GM23248 (cell line): ENCODE measurements at places on chromosomes 6 and 20. TPM values are rescaled to one million over a fixed set of nuclear protein-coding genes. Genes with fewer than 3 reads are reported as not detected.

The FRMD1 gene
- not detected in 2 replicates for total RNA-seq

DNA sequence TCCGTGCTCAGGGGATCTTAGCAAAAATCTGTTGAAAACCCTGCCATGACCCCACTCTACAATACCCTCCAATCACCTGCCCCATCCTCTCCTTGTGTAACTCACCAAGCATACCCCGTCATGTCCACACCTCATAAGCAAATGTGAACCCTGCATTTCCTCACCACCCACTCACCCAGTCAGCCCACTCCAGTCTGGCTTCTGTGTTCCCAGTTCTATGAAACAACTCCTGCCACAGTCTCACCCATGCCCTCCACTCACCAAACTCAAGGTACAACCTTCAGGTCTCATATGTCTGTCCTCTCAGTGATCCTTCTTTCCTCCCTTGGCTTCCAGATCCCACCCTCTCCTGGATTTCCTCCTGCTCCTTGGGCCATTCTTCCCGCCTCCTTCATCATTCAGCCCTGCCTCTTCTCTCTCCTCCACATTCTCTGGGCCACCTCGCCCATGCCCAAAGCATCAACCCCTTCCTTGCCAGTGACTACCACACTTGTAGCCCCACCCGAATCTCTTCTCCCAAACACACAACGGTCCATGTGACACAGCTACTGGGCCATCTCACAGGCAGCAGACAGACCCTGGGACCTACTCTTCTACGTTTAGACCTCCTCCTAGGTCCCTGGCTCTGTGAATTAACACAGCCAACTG lies 8.8 kb downstream of the DDRGK1 start:
- no peaks in the 10 kb centered on the region for H3K4me1 ChIP-seq
- H3K36me3 ChIP-seq: peaks cover 7% of the 10 kb centered on the region; the same call in 1 of the 2 replicates
- H3K27me3 ChIP-seq: no peaks in the 10 kb centered on the region
- DNase-seq: no peak
- H3K4me3 ChIP-seq: no peak overlapping the region

DNA sequence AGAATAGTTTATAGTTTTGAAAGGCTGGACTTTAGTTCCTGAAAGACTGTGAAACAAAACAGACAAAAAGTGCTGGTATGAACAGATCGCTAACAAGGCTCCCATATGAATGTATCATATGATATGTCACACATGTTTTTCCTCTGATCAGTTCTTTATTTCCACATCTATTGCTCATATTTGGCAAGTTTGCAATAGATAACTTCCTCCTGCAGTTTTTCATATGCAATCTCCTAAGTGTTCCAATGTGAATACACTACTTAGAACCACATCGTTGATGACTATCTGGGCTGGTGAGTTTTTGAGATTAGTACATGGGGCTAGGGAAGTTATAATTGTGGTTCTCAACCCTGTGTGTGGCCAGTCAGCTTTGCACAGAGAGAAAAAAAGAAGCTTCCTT lies 23.1 kb downstream of the CRYBG1 start:
- no peaks in the 10 kb centered on the region for H3K4me1 ChIP-seq
- no peaks in the 10 kb centered on the region; the same call in none of the 2 replicates for H3K27me3 ChIP-seq
- no peak overlapping the region for H3K27ac ChIP-seq
- peak; percentile 29 for DNase-seq
- no peak overlapping the region for H3K4me3 ChIP-seq

The BMP6 gene
- 4.6 and 10.3 TPM in 2 replicates for total RNA-seq

The POU5F1 gene
- 0.22 TPM in 1 of 2 replicates, not detected in the other for total RNA-seq

DNA sequence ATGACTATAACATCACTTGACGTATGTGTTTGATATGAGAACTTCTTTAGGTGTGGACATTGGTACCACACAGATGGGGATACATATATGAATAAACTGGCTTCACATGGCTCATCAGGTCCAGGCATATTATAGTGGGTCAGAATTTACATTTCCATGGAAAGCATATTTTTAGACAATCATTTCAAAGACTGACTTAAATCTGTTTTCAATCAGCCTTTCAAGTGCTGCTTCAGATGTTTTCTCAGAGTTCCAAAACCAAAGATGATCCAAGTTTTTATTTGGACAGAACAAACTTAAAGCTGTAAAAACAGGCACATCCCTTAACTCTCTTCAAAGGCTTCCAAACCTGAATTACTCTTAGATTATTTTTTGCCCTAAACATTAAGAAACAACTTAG lies 88.1 kb downstream of the PRSS35 start:
- H3K4me1 ChIP-seq: no peaks in the 10 kb centered on the region
- no peaks in the 10 kb centered on the region for H3K27me3 ChIP-seq
- H3K27ac ChIP-seq: no peak overlapping the region
- H3K36me3 ChIP-seq: no peaks in the 10 kb centered on the region

DNA sequence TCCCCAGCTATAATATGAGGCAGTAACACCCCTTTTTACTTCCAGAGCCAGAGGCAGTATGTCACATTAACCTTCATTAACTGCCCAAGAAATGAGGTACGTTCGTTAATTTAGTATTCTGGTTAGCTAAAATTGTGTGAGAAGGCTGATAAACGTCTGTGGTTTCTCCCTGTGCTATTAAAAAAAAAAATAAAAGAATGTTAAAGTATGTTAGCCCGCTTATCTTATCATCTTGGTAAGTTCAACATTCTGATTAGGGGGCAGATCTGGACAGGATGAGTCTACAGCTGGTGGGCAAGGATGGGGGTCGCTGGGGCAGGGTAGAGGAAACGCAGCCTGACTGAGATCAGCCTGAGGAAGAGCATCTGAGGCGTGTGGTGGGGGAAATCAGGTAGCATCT lies 154.0 kb downstream of the PRL start:
- H3K36me3 ChIP-seq: no peaks in the 10 kb centered on the region
- H3K4me1 ChIP-seq: peaks cover 11% of the 10 kb centered on the region
- no peak overlapping the region for H3K27ac ChIP-seq
- DNase-seq: no peak
- H3K4me3 ChIP-seq: no peak overlapping the region

GRCh38 chr20:1391640-1392442 lies 1.0 kb downstream of the FKBP1A start:
- H3K4me1 ChIP-seq: peaks cover 29% of the 10 kb centered on the region
- DNase-seq: peak; percentile 48
- no peaks in the 10 kb centered on the region for H3K27me3 ChIP-seq

DNA sequence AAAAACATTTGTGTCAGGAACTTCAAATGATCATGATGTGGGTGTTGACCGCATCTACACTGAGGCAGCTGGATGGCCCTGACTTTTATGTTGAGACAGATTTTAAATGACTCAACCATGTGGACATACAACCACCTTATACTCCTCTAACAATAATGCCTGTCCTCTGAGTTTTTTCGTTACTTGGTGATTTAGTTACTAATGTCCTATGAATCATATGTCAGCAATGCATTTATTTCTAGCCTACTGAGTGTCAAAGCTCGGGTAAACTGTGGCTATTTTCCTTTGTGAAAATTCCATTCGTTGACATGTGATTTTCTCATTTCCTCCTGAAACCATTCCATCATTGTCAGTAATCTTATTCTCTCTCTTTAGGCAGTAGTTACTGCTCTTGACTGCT lies 38.9 kb upstream of the NKX2-4 start:
- no peaks in the 10 kb centered on the region for H3K36me3 ChIP-seq
- H3K4me3 ChIP-seq: peak overlapping the region; percentile 24; the same call in 1 of the 2 replicates
- H3K27me3 ChIP-seq: 0 out of 2 replicates have a peak, but pooled peaks cover 7% of the 10 kb centered on the region
- peak; percentile 91 for DNase-seq
- peak overlapping the region; percentile 58 for H3K27ac ChIP-seq
- peaks cover 33% of the 10 kb centered on the region for H3K4me1 ChIP-seq

The KCNS1 gene
- 0.11 and 0.25 TPM in 2 replicates for total RNA-seq

GRCh38 chr6:2641044-2641725 lies 109.5 kb downstream of the MYLK4 start:
- no peak overlapping the region for H3K4me3 ChIP-seq
- H3K4me1 ChIP-seq: no peaks in the 10 kb centered on the region

GRCh38 chr6:131787766-131788712 lies 19.8 kb upstream of the ENPP1 start:
- H3K4me1 ChIP-seq: peaks cover 37% of the 10 kb centered on the region
- no peaks in the 10 kb centered on the region for H3K27me3 ChIP-seq
- no peaks in the 10 kb centered on the region for H3K36me3 ChIP-seq
- DNase-seq: peak; percentile 64

DNA sequence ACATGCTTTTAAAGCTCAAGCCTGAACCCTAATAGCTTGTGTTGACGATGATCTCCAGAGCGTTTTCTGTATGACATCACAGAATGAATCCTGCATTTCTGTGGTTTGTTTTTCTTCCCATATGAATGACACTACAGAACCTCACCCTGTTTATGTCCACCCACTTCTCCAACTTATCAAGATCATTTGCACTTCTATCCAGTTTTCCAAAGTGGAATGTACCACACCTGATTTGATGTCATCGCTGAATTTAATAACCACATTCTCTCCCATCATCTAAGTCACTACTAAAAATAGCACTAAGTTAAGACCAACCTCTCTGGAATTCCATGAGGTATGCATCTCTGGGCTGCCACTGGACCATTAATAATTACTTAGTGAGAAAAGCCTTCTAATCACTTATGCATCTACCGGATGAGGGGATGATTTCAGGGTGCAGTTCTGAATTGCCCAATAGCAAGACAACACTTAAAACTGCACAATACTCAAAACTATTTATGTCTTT lies 33.3 kb upstream of the CITED2 start:
- no peaks in the 10 kb centered on the region for H3K27me3 ChIP-seq
- H3K4me1 ChIP-seq: peaks cover 42% of the 10 kb centered on the region
- H3K4me3 ChIP-seq: peak overlapping the region; percentile 25; the same call in 1 of the 2 replicates
- DNase-seq: peak; percentile 94
- H3K27ac ChIP-seq: peak overlapping the region; percentile 89

The FAM184A gene
- not detected in 2 replicates for total RNA-seq

DNA sequence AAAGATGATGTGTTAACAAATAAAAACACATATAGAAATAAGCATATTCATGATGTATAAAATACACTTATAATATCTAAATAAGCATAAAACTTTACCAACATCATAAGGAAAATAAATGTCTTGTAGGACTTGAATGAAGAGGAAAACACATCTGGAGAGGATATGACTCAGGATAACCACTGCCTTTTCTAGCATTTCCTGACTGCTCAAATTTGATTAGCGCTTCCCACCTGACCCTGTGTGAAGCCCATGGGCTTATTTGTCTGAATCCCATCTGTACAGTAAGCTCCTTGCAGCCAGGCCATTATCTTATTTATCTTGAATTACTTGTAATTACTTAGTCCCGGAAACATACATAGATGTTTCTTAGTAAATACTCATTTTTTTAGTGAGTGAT lies 608.6 kb downstream of the COL12A1 start:
- no peaks in the 10 kb centered on the region for H3K27me3 ChIP-seq
- H3K36me3 ChIP-seq: no peaks in the 10 kb centered on the region
- DNase-seq: peak; percentile 59

The BTNL2 gene
- not detected in 2 replicates for total RNA-seq

GRCh38 chr6:25318589-25318988 lies 39.4 kb downstream of the CARMIL1 start:
- H3K4me1 ChIP-seq: peaks cover 3% of the 10 kb centered on the region; the same call in 1 of the 2 replicates
- H3K4me3 ChIP-seq: no peak overlapping the region
- H3K27me3 ChIP-seq: no peaks in the 10 kb centered on the region
- no peaks in the 10 kb centered on the region for H3K36me3 ChIP-seq

The SRSF12 gene
- total RNA-seq: under 0.01 and 0.65 TPM in 2 replicates

DNA sequence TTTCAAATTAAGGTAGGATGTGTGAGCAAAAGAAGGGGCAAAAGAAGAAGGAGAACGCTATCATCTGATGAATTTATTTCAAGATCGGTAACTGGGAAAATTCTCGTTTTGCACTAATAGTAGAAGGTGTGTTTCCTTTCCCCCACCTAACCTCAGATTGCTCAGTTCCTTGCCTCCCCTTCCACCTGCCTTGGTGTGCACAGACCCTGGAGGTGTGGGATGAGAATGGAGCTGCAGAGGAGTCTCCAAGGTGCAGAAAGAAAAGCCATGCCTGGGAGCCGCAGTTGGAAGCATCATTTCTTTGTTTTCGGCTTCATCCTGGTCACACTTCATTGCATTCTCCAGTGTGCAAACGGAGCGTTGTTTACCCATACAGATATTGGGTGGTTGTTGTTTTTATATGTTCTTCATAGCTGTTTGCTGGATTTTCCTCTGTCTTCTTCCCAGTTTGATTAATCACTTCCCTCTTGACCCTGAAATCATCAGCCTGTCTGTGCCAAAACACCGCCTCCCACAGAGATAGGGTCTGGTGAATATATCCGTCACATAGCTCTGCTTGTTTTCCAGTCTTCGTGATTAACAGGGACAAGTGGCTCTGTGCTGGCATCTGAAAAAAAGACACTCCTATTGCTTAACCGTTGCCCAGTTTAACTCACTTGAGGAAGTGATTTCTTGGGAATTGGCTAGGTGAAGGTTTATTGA lies 40.2 kb upstream of the NEDD9 start:
- no peaks in the 10 kb centered on the region for H3K36me3 ChIP-seq
- no peak overlapping the region for H3K27ac ChIP-seq
- H3K4me1 ChIP-seq: peaks cover 12% of the 10 kb centered on the region
- H3K4me3 ChIP-seq: no peak overlapping the region
- no peak for DNase-seq

DNA sequence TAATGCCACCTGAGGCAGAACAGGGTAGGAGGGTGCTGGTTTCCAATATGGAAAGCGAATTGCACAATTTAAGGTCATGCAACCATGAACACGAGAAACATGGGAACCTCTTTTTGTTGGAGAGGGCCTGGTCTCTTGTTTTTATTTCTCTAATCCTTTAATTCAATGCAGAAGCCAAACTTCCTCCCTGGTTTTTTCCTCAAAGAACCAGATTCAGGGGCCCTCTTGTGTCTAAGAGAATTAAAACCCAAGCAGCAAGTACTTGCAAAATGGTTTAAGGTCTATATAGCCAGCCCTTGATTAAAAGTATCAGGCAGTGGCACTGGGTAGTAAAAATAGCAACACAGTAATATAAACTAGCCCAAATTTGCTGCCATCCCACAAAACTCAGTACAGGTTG lies 19.5 kb downstream of the GSTA4 start:
- no peaks in the 10 kb centered on the region for H3K4me1 ChIP-seq
- no peak overlapping the region for H3K27ac ChIP-seq
- H3K36me3 ChIP-seq: no peaks in the 10 kb centered on the region
- no peaks in the 10 kb centered on the region for H3K27me3 ChIP-seq
- no peak overlapping the region for H3K4me3 ChIP-seq
- peak; percentile 27 for DNase-seq

DNA sequence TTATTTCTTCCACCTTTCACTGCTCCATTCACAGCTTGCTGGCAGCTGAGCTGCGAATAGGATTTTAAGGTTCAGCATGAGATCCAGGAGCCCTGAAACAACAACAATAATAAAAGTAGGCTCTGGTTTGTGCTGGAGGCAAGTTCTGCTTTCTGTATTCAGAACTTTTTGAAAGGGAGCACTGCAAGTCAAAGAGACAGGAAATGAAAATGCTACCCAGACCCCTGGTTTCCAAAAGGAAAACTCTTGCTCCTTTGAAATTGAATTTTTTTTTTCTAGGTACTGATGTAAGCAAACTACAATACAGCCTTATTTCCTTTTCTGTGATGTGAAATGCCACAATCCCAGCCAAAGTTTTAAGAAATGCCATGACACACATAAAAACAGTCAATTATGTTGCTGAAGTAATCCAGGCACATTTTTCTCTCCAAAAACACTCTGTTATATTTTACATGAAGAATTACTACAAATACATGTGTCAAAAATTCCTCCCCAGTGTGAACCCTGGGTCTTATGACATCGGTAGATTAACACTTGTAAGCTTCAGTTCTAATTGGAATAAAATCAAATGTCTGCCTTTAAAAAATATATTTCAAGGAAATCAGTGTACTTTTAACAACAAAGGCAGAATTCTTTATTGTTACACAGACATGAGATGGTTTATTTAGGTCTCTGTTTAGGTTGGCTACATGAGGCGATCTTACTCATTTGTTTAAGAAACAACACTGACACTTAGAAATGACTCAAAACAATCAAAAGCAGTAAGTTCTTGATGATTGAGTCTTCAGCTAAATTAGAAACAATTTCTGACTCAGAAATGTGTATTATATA lies 656.7 kb downstream of the EPHA7 start:
- H3K4me1 ChIP-seq: no peaks in the 10 kb centered on the region
- DNase-seq: no peak
- no peak overlapping the region for H3K4me3 ChIP-seq
- H3K27ac ChIP-seq: no peak overlapping the region
- no peaks in the 10 kb centered on the region for H3K27me3 ChIP-seq
- no peaks in the 10 kb centered on the region for H3K36me3 ChIP-seq
